Cerebellar cortex (tissue), 1 donor: ENCODE measurements at places on chromosomes 1 and 21.

- DNase-seq, result peak; percentile 88
These were observed 18.2 kb downstream of the TMEM201 start for GRCh38 chr1:9606948-9607347.

DNA sequence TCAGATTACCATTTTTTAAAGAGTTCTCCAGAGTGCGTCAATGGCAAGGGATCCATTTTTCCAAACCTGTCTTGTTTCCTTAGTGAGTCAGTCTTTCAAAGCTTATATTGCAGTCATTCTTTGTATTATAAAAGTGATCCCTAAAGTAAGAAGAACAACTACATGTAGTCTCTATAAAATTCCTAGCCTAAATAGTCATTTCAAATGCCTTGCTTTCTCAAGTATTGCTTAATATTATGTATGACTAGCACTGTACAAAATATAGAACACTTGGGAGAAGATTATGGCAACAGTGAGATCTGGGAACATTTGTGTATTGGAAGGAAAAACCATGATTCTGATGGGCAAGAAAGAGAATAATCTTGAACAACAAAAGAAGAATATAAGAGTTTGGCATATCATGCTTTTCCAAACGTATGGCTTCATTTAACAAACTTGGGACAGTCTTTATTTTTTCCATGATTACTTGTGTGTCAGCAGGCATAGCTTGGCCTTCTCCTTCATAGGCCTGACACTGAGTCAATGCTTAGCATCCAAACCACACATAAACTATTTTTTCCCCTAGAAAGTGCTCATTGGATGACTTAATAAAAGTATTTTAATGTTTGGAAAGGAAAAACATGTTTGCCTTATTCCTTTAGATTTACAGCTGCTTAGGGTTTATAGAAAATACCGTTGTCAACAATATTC, 547.4 kb downstream of the LTN1 start:
- no peak for DNase-seq

- no peak for DNase-seq
These were observed 6.6 kb upstream of the SIM2 start for GRCh38 chr21:36692114-36692834.

DNA sequence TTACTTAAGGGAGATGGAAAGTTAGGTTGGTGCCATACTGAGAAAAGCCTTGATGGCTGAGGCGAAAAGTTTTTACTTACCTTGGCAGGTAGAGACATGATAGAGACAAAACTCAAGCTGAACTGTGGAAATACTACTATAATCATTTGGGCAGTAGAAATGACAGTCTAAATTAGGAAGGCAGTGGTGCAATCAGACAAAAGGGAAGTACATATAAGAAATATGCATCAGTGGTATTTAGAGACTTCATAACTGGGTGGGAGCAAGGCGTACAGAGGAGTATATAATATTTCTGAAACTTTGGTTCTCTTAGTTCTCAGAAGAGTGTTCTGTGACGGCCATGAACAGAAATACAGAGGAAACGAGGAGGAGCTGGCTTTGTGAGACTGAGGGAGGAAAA, 2.4 kb upstream of the CEP350 start:
- DNase-seq, result no peak

DNA sequence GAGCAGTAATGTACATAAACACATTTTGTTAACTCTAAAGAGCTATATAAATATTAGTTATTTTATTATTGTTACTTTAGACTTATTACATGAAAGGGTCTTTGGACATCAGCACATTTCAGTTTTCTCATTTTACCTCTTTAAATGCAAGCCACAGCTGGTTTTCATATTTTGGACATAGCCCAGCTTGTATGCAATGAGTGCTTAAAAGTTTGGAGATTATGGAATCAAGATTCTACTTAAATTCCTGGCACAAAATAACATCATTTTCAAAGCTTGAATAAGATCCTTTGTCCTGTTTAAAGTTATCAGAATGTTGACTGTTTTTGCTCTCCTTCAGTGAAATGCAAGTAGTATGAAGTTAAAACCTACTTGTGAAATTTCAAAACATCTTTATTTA, 15.5 kb upstream of the LEPR start:
- DNase-seq, result no peak

DNA sequence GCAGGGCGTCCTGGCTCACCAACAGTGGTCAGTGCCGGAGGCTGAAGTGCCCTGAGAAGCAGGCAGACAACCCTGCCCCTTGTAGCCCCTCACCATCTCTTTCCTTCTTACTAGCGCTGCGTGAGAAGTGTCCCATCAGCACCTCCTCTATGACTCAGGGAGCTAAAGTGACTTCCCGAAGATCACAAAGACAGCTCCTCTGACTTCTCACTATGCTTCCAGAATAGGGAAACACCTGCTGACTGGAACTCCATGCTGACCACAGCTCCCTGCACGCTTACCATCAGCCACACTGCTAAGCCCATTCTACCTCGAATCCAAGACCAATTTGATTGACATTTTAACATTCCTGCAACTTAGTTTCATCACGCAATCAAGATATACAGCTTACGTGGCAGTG, 92.8 kb downstream of the JAK1 start:
- DNase-seq, result no peak

DNA sequence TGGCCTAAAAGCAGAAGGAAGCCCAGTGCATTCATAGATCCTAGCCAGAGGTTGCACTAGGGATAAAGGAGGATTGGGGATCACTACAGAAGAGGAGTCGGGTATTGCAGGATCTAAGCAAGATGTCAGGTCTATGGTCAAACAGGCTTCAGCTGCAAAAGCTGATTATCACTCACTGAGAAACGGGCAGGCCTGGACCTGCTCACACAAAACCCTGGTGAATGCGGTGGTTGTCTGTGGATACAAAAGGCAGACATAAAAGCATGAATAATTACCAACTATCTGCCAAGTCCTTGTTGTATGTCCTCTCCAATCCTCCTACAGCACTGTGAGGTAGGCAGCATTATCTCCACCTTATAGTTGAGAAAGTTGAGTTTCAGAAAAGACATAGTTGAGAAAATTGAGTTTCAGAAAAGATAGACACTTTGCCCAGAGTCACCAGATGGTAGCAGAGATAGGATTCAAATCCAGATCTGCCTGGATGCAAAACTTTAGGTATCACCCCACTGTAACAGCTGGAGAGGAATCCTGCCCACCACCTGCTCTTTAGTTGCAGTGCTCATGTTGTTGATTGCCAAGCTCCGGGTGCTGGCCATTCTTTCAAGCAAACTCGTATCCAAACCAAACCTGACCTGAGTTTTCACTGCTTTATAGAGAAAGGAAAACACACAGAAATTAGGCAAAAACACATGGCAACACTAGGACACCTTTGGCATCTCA, 49.6 kb upstream of the HOOK1 start:
- no peak for DNase-seq

- DNase-seq, result no peak
These were observed 9.7 kb downstream of the ZMPSTE24 start for GRCh38 chr1:40267767-40268187.

DNA sequence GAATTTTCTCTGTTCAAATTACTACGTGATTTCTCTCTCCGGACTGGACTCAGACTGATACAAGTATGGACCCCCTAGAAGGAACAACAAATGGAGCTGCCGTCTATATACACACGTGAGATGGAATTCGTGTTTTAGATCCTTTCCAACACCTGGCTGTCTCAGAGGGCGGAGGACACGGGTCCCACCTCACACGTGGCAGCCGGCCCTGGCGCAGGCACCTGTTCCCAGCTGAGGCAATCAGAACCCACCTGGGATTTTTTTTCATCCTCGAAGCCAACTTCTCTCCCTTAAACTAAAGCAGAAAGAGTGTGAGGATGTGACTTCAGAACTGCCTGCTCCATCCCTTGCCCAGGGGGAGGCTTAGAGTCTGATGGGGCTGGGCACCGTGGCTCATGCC, 34.1 kb upstream of the SCCPDH start:
- no peak for DNase-seq

GRCh38 chr1:67855444-67855843, 22.2 kb upstream of the GNG12 start:
- DNase-seq, result no peak

DNA sequence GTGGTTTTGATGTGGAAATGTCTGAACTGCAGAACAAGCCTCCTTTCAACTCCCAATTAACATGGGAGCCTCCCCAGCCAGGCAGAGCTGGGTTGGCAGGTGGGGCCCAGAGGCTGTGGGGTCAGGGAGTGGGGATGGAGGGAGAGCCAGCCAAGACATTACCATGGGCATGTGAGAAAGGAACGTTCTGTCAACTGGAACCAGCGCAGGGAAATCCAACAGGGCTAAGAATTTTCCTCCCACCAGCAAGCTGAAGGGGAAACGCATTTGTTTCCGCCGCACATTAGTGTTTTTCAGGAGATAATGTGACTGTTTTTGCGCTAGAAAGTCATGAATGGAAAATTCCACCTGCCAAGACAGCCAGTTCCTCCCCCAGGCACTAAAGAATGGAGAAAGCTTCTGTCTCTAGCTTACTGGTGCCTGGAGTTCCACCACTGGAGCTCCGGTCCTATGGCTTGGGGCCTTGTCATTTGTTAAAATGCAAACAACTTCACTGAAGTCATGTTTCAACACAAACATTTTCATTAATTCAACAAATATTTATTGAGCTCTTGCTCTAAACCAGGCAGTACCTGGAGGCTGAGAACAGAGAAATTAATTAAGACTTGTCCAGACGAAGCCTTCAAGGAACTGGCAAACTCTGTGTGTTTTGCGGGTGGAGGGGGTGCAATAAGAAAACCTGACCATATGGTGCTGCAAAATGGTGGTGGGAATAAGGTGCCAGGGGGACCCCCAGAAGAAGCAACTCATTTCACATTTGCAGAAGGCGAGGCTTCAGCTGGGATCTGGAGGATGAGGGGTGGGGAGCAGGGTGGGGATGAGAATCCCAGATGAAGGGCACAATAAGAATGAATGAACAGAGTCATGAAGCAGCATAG, 305.1 kb downstream of the MATN1 start:
- no peak for DNase-seq

GRCh38 chr1:113654883-113655282, 104.4 kb downstream of the PHTF1 start:
- peak; percentile 88 for DNase-seq

- no peak for DNase-seq
These were observed 39.9 kb downstream of the CRYAA start for GRCh38 chr21:43208561-43209332.

DNA sequence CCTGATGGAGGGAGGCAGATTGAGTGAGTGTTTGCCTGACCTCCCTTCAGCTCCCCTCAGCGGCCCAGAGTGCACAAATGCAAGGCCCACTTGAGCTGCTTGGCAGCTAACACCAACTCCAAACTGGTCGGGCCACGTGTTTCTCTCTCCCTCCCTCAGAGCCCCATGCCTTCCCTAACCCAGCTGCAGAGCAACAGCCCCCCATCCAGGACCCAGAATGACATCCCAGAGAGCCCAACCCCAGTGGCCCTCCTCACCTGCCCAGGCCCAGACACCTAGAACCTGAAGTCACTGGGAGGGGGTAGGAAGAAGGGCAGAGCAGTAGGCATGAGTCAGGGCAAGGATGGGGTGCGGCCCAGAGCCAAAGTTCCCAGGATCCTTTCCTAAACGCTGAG, 789 bp upstream of the S100A14 start:
- DNase-seq, result no peak

GRCh38 chr1:200962631-200963030, 60.9 kb downstream of the KIF21B start:
- no peak for DNase-seq

- peak; percentile 22 for DNase-seq
These were observed 99.7 kb downstream of the NOS1AP start for GRCh38 chr1:162169031-162169790.

DNA sequence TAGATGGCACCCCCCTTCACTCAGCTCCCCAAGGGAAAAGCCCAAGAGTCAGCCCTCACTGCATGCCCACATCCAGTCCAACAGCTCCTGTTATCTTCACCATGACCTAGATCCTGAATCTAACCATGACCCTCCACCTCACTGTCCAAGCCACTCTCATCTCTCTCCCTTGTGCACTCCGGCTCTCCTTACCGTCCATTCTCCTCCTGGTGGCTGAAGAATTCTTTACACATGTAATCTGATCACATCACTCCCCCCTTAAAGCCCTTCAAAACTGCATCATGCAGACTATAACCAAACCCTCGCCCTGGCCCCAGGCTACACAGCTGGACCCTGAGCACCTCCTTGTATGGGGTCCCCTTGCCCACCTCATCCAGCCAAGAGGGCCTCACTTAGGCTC, 14.0 kb upstream of the PAQR7 start:
- peak; percentile 39 for DNase-seq

GRCh38 chr1:212035835-212036605, 472 bp downstream of the DTL start:
- no peak for DNase-seq

GRCh38 chr1:6260961-6261614, at the start of gene GPR153:
Gene GPR153 (minus strand): TSS chr1:6261098. CDS start chr1:6254905, 6,193 bp downstream.
- no peak for DNase-seq

DNA sequence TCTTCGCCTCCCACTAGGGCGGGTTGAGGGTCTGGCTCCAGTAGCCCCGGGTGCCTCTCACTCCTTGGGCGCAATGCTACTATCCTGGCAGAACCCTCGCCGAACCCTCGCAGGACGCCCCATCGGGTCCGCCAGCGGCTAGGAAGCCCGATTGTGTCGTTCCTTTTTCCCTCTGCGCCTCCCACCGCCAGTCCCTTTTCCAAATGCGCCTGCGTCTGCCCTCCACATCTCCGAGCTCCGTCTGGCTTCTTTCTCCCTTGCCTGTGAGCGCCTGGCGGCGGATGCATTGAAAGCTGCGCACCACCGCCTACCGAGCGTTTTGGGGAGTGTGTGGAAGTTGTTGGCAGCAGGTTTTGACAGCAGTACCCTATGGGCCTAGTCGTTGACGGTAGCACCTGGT, 1.0 kb upstream of the DIRAS3 start:
- DNase-seq, result no peak

DNA sequence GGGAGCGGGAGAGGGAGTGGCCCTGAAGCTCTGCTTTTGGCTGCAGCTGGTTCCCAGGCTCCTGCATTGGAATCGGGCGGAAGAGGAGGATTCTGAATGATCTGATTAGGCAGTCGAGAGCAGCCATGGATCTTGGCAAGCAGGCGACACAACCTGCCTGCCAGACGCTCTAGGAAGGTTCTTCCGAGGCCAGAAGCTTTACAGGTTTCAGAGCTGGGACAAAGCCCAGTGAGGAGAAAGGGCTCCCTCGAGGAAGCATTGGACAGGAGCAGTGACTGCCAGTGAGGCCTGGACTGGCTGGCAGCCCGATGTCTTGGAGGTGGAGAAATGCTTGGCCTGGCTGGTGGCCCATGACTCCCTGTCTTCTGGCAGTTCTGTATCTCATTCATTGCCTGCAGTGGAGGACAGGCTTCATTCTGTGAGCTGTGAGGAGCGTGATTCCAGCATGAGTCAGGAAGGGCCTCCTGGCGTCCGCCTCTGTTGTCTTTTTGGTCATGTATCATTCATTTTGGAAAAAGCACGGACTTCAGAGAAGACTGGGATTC, 132.7 kb upstream of the IPO9 start:
- DNase-seq, result peak; percentile 95

GRCh38 chr1:200075938-200076546, 48.5 kb downstream of the NR5A2 start:
- DNase-seq, result no peak

DNA sequence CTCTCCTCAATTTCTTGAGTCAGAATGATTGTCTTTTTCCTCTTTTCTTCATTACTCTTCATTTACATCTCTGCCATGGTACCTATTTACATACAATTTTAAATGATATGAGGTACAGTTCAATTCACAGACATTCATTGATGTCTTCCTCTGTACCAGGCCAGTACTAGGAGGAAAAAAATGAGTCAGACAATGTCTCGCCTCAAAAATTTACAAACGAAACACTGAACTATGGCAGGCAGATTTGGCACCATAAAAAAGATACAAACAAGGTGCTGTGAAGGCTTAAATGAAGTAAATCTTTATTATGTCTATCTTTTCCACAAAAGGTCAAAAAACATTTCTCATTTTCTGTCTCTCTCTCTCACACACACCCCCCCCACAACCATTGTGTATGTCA, 71.0 kb downstream of the RGS13 start:
- DNase-seq, result no peak
